Activated CD4-positive, alpha-beta T cell treated with anti-CD3 and anti-CD28 coated beads, Interleukin-2, amount 10 ng/mL, durations not matched to agents 7 days and 5 days (primary cell): ENCODE measurements at places on chromosomes 2 and 18.

GRCh38 chr18:3297025-3297984, 35.4 kb downstream of the MYL12B start:
- peak; percentile 96 for DNase-seq

GRCh38 chr2:47034973-47035609, 119.5 kb upstream of the MCFD2 start:
- no peak for DNase-seq

DNA sequence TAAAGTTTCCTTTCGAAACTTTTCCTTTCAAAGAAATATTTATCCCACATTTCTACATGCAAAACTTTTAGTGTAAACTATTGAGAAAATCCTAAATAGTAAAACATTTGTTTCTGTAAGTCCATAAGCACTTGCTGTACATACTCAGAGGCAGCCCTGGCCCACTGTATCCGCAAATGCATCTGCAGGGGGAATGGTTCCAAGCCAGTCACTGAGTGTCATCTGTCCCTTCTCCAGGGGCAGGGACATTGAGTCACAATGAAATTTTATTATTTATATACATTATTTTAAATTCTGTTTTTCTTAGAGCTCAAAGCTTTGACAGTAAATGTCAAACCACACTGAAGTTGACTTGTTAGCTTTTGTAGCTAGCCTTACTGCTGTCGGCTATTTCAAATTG, 367.2 kb downstream of the MTX2 start:
- DNase-seq = no peak

- no peak for DNase-seq
Measured at GRCh38 chr2:96195410-96196066, 13.1 kb downstream of the STARD7 start.
